Anterior cingulate cortex (tissue), 58 donors: ENCODE measurements at places on chromosomes 7 and 10.

- peak; percentile 19 for DNase-seq
Measured at GRCh38 chr10:13184730-13185514, 23.6 kb downstream of the MCM10 start.

- DNase-seq = no peak
Measured at GRCh38 chr10:125773687-125774543, 1.7 kb downstream of the MMP21 start.

GRCh38 chr10:57624066-57624465 is 643.6 kb downstream of the IPMK start:
- no peak for DNase-seq

GRCh38 chr7:3762146-3762831 is 461.2 kb downstream of the SDK1 start:
- no peak for DNase-seq
